ENCODE measurements at places on chromosomes 7 and 10. TPM values are rescaled to one million over a fixed set of nuclear protein-coding genes. Genes with fewer than 3 reads are reported as not detected.

AKR1C1 gene
- total RNA-seq: 0.66 TPM

MEOX2 gene
- not detected for total RNA-seq

DNA sequence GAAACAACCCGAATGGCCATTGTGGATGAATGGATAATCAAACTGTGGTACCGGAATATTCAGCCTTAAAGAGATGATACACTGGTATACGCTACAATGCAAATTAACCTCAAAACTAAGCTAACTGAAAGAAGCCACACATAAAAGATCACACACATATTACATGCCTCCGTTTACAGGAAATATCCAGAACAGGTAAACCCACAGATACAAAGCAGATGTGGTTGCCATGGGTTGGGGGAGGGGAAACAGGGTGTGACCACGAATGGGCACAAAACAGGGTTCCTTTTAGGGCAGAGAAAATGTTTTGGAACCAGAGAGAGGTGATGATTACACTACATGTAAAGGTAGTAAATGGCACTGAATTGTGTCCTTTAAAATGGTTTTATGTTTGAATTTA lies 16.6 kb downstream of the ESYT2 start:
- peak; percentile 78 for DNase-seq

DNA sequence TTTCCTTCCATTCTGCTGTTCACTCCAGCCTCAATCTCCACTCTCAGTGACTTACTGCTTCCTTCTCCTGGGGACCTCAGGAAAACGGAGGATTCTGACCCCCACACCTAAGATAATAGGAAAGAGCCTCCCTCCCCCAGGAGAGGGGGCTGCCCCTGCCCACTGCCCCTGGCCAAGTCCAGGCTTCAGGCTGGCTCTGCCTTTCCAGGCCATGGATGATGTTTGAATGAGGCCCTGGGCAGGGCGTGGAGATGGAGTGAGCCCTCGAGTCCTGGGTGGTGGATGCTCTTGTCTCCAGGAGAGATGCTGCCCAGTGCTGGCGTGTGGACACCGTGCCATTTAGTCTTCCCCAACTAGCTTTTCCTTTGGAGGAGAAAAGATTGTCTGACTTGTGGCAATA lies 106.9 kb downstream of the INSYN2A start:
- no peak for DNase-seq

DNA sequence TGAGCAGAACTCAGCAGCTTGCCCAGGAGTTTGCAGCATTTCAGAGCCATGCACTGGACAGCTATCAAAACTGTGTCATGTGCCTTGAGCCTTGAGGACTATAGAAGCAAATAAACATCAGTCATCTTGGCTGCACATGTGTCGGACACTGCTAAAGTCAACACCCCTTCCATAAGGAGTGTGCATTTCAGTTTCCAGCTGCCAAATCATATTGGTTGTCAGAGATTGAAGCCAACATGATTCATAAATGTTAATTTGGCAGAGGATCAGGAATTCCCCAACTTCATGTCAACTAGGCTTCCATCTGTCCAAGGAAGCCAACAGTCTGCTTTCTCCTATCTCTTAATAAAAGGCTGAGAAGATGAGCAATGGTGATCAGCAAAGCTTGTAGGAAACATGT lies 32.8 kb downstream of the SLC16A12 start:
- DNase-seq: no peak

Measured in activated CD4-positive, alpha-beta T cell treated with anti-CD3 and anti-CD28 coated beads for 36 hours (primary cell).